ENCODE measurements at places on chromosomes 2 and 18.

GRCh38 chr2:165044505-165045303 is 89.4 kb upstream of the SLC38A11 start:
- DNase-seq: no peak

- DNase-seq: no peak
These were observed 70.0 kb downstream of the INHBB start for GRCh38 chr2:120415728-120416509.

DNA sequence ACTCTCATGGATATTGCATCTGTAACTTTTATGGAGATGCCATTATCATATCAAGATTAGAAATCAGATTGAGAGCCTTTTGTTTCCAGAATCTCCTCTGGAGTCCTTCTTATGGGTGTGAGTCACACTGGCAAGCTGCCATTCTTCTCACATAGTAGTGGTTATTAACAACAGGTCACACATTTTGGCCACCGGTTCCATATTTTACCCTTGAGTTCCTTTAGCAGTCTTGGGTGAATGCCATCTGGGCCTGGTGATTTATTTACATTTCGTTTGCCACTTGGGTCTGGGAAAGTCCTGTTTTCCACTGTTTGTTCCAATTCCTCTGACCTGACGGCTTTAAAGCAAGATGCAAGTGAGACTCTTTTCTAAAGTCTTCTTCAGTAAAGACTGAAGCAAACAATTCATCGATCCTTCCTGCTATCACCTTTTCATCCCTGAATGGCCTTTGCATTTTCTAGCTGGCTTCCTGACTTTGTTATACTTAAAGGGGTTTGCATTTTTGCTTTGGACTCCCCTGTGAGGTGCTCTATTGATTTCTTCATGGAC is 80.5 kb upstream of the CAVIN2 start:
- no peak for DNase-seq

DNA sequence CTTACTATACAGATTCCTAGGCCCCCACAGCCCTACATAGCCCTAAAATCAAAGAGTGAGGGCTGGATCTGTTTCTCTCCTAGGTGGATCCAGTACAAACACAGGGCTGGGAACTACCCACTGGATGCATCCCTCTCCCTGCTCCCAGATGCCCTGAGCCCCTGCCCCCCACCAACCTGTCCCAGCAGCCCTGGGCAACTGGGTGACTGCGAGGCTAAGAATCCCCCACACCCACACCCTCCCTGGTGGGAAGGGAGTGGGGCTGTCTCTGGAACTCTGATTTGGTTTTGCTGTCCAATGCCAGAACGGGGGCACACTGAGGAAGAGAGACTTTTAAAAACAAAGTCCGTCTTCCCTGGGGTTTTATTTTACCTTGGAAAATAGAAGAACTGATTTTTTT is 113.1 kb downstream of the SMAD7 start:
- no peak for DNase-seq

DNA sequence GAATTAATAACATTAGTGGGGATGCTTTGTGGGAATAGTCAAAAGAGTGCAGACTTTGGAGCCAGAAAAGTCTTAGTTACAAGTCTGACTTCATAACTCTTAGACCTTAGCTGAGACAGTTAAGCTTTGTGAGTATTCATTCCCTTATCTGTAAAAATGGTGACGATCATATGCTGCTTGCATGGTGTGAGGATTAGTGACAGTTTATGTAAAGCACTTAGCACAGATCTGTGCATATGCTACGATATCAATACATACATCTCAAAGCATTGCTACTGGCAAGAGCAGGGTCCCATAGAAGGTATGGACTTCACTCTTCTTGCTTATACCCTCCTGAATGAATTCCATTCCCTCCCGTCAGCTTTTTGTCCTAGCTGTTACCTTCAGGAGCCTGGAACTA is 56.7 kb upstream of the LYPD6B start:
- DNase-seq: no peak

- no peak for DNase-seq
These were observed 18.3 kb downstream of the RAB12 start for GRCh38 chr18:8627540-8627939.

GRCh38 chr18:45571714-45572113 is 43.6 kb upstream of the SLC14A2 start:
- no peak for DNase-seq

- DNase-seq: no peak
These were observed 1.3 kb downstream of the NPPC start for GRCh38 chr2:231924889-231925275.

- no peak for DNase-seq
These were observed 1.6 kb upstream of the KCNJ3 start for GRCh38 chr2:154696810-154697417.

DNA sequence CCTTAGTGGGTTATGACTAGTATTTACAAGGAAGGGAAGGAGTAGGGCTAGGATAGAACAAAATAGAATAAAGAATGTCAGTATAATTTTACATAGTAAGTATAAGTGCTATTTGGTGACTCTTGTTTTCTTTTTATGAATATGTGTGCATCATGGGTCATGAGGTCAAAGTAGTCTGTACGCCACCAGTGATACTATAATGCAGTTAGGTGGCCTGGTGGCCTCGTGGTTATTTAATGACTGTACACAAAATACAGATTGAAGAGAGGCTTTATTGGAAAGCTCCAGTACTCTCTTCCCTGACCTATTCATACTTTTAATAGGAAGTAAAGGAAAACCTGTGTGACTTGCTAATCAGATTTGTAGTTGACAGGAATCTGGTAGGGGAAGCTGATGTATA is 27.3 kb downstream of the CAB39 start:
- no peak for DNase-seq

DNA sequence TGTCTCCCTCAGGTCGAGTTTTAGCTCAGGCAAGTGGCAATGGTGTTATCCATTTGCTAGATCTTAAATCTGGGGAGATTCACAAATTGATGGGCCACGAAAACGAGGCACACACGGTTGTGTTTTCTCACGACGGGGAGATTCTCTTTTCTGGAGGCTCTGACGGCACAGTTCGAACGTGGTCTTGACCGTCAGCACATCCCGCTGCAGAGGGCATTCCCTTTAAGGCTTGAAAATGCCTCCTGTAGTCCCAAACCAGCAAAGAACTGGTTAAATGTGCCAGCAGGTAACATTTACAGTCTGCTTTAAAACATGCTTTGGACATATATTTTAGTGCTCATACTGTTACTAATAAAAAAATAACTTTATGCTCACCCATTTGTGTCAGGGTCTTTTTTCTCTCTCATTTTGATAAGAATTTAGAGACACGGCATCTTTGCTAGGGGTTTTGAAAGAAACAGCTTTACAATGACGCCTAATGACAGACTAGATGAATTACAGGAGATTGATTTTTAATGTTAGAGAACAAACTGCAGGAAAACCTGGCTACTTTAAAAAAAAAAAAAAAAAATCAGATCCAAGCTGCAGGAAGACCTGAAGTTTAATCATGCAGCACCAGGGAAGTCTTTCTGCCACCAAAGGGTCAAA is 602 bp upstream of the VWC2L start:
- no peak for DNase-seq

GRCh38 chr18:7590826-7591560 is 23.9 kb downstream of the PTPRM start:
- no peak for DNase-seq

DNA sequence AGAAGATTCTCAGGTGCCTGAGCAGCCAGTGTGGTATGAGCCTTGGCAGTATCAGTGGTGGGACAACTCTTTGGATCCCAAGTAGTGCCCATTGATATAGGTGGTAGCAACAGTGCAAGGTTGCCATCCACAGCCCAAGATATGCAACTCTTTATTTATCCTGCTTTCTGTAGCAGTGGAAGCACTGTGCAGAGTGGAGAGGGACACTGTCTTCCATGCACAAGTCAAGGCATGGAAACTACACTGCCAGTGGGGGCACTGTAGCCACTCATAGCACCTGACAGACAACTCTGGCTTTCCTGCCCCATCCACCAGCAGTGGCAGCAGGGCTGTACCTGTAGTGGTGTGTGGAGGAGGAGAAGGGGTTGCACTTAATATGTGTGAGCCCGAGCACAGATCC is 409.6 kb upstream of the TMEFF2 start:
- DNase-seq: no peak

DNA sequence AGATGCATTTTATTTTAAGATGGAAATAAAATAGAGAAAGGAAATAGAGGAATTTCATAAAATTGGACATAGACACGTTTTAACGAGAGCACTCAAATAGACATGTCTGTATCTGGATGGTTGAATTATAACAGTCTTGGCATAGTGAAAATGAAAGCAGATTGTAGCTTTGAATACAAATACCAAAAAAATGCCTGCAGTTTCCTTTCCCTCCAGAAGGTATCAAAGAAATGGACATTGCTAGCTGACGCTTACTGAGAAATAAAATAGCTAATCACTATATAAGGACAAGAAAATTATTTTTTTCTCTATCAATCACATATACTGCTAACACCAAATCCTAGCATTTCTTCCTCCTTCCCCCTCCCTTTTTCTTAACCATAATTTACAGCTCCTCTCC is 11.4 kb upstream of the MAPRE2 start:
- DNase-seq: no peak

GRCh38 chr2:222912117-222912516 is 51.3 kb downstream of the ACSL3 start:
- no peak for DNase-seq

- DNase-seq: no peak
These were observed 120.7 kb upstream of the RNU4ATAC start for GRCh38 chr2:121409966-121410365.

DNA sequence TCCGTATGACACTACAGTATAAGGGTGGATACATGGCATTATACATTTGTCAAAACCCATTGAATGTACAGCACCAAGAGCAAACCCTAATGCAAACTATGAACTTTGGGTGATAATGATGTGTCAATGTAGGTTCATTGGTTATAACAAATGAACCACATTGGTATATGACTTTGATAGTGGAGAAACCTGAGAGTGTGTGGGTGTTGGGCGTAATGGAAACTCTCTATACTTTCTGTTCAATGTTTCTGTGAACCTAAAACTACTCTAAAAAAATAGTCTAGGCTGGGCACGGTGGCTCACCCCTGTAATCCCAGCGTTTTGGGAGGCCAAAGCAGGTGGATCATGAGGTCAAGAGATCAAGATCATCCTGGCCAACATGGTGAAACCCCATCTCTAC is 6.5 kb upstream of the ACTG2 start:
- DNase-seq: no peak

DNA sequence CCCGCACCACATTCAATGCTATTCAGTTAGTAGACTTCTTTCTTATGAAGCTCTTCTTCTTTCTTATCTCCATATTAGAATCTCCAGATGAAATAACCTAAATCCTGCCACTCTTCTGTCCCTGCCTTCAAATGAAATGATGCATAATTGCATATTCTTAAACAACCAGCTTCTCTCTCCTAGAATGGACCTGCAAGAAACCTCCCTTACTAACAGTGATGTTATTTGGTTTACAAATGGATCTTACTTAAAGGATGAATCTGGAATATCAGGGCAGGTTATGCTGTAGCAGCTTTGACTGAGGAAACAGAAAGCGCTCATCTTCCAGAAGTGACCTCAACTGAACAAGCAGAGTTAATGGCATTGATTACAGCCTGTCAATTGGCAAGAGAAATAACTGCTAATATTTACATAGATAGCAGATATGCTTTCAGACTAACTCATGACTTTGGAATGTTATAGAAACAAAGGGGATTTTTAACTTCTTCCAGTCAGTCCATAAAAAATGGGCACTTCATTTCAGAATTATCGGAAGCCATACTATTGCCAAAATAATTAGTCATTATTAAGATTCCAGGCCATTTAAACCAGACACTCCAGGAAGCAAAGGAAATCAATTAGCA is 755.7 kb upstream of the HS6ST1 start:
- DNase-seq: no peak

- no peak for DNase-seq
These were observed 1131.6 kb upstream of the TMEFF2 start for GRCh38 chr2:193326296-193326695.

Data from effector memory CD8-positive, alpha-beta T cell (primary cell).